Cerebellum (tissue), 4 donors: ENCODE measurements at places on chromosomes 3 and 15. TPM values are rescaled to one million over a fixed set of nuclear protein-coding genes. Genes with fewer than 3 reads are reported as not detected.

DNA sequence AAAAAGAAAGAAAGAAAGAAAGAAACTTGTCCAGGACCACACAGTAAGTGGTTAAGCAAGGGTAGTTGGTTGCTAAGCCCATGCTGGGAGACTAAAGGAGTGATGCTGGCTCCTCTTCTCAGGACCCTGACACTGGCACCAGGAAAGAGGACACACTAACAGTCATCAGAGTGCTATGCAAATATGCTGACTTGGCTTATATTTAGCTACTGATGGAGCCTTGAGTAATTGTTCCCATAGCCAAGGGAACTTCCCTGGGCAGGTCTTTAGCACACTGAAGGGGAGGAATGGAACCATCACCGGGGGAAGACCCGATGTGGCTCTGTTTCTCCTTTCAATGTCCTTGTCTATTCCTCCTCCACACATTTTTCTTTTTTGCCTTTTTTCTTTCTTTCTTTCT, 6.2 kb downstream of the TMEM40 start:
- DNase-seq, result no peak

GRCh38 chr15:66959875-66960274, 105.5 kb upstream of the SMAD3 start:
- no peak for DNase-seq

- DNase-seq, result no peak
Measured at GRCh38 chr3:29275309-29275708, 5.6 kb upstream of the RBMS3 start.

GRCh38 chr3:28575746-28576613, 227.4 kb upstream of the AZI2 start:
- peak; percentile 4 for DNase-seq

GRCh38 chr15:62950462-62950931, 92.0 kb upstream of the TPM1 start:
- DNase-seq, result peak; percentile 87

DNA sequence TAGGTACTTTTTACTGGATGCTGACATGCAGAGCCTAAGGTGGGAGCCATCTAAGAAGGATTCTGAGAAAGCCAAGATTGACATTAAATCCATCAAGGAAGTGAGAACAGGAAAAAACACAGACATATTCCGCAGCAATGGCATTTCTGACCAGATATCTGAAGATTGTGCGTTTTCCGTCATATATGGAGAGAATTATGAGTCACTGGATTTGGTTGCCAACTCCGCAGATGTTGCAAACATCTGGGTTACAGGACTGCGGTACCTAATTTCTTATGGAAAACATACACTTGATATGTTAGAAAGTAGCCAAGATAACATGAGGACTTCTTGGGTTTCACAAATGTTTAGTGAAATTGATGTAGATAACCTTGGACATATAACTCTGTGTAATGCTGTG, 125.1 kb downstream of the PLCL2 start:
- no peak for DNase-seq

GRCh38 chr3:24709956-24710355, 215.3 kb upstream of the THRB start:
- DNase-seq, result no peak

DNA sequence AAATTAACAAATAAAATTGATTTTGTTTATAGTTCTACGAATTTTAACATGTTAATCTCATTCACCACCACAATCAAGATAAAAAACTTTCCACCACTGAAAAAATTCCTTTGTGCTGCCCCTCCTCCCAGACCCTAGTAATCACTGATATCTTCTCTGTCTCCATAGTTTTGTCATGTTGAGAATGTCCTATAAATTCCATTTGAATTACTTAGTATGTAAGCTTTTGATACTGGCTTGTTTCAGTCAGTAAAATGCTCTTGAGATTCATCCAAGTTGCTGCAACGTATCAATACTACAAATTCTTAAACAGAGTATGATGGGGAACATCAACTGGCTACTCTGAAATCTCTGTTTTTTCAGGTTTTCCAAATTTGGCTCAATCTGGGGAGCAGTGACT, 129.6 kb downstream of the CTNNB1 start:
- no peak for DNase-seq

DNA sequence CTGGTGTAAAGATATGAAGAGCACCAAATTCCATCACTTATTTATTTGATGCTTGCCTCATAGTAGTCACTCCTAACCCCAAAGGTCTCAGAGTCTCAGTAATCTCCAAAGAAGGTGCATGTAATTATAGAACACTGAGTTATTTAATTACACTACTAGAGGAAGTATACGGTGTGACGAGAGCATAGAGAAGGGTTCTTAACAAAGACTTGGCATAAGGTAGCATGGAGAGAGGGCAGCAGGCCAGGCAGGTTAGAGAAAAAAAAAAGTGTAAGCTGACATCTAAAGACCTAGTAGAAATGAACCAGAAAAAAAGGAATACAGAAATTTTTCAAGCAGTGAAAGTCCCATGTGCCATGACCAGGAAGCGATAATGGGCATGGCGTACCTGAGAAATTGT, 213.3 kb upstream of the TGFBR2 start:
- no peak for DNase-seq

- no peak for DNase-seq
Measured at GRCh38 chr15:79007066-79007465, 62.2 kb upstream of the CTSH start.

DNA sequence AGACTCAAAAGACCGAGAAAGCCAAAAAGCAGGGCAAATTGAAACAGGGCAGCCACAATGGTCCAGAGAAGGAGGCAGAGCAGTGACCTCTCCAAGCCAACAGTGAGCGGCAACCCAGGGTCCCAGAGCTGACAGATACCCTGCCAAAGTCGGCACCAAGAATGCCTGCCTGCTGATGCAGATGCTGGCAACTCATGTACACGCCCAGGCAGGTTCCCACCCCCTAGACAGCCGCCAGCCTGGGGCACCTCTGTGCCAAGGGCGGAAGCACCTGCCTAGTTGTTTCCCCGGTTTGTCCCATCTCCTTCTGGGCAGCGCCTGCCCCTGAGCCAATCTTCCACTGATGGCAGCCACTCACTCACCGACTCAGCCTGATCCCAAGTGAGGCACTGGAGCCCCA, 22.1 kb downstream of the KLHL25 start:
- no peak for DNase-seq

GRCh38 chr3:114498539-114499370, 204.9 kb downstream of the TIGIT start:
- peak; percentile 44 for DNase-seq

GRCh38 chr15:55204464-55204863, 7.7 kb upstream of the RSL24D1 start:
- no peak for DNase-seq

GRCh38 chr3:8749316-8749715, 15.7 kb downstream of the CAV3 start:
- DNase-seq, result no peak

GRCh38 chr3:174100744-174101143, 703.2 kb downstream of the NLGN1 start:
- DNase-seq, result no peak

GRCh38 chr3:132773071-132773619, 50.9 kb upstream of the NPHP3 start:
- DNase-seq, result no peak

DNA sequence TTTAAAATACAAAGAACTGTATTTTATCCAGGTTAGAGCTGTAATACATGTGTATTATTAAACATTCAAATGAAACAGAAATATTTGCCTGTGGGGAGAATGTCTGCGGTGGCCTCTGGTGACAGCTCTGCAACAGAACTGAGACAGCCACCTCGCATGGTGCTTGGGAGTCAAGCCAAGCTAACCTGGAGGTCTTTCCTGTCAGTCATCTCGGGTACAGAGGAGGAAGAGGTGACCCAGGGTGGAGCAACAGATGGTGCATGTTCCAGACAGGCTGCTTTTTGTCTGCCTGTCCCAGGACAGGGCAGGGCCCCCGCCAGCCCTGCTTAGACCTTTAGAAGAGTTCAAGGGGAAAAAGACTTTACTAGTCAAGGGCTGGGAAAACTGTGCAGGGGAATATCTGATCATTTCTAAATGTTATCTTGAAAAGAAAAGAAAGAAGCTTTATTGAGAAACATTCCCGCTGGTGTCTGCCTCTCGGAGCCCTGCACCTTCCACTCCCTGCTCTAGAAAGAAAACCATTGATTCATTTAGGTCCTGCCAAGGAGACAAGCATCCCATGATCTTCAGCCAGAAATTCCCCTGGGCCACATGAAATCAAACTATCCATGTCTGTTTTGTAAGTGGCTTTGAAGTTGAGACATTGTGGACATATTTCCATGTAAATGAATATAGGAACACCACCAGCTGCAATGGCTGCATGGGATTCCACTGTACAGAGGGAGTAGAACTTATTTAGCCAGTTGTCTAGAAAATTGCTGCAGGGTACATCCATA, 5.5 kb upstream of the NR2E3 start:
- no peak for DNase-seq

DNA sequence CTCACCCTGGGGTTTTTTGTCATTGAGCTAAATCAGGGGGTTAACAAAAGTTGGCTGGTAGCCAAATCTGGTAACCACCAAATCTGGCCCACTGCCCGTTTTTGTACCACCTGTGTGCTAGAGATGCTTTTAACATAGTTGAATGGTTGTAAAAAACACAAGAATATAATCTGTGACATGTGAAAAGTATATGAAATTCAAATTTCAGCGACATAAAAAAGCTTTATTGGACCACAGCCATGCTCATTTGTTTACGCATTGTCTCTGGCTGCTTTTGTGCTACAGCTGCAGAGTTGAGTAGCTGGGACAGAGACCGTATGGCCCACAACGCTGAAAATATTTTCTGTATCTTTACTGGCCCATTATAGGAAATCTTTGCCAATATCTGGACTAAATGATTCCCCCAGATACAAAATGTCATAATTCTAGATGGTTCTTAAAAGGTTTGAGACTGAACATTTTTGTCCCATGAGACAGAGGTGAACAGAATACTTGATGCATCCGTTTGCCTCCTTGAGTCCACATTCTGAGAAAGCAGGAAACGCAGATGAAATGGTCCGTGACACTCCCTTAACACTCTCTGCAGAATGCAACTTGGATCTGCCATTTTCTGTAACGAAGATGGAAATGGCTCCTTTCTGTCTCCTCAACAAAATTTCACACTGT, 120.9 kb upstream of the PDZRN3 start:
- no peak for DNase-seq

DNA sequence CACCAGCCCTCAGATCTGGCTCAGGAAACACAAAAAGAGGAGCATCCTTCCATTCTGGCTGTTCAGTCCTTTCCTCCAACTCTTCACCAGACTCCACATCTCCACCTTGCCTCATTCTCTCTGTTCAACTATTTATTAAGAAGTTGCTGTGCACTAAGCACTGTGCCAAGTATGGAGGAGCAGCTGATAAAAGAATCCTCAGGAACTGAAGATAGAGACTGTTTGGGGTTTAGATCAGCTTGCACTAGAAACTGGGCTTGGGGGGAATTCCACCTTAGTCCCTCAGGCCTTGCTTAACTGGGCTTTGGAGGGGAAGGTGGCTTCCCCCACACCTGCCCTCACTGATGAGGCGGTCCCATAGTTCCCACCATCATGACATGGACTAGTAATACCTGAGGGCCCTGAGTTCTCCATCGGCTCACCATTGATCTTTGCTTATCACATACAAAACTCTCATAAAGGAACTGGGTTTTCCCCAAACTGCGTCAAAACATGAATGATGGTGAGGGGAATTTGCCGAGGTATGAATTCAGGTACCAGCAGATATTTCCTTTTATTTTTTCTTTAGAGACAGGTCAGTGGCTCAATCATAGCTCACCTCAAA, 1.7 kb upstream of the CCR8 start:
- DNase-seq, result no peak

- peak; percentile 23 for DNase-seq
Measured at GRCh38 chr15:36644191-36644896, 64.9 kb downstream of the CDIN1 start.

GRCh38 chr3:106296062-106296461, 427.2 kb upstream of the CBLB start:
- DNase-seq, result no peak

- no peak for DNase-seq
Measured at GRCh38 chr15:67784856-67785430, 40.4 kb upstream of the SKOR1 start.

DNA sequence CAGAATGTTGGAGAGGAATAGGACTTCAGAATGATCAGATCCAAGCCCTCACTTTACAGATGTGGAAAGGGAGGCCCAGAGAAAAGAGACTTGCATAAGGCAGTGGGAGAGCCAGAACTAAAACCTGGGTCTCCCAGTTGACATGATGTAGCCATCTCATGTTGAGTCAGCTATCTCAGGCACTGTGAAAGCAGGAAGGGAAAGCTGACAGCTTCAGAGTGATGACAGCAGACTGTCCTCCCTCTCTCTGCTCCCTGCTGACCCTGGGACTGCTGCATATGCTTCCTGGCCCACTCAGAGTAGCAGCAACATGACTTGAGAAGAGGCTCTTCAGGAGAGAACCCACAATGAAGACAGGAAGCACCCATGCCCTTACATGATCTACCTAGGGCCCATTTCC, 14.7 kb downstream of the FHIT start:
- no peak for DNase-seq

Gene UNC13C
- total RNA-seq, result 69.0 TPM

Gene GOLGA6L9
- 9.5 TPM for total RNA-seq

Gene DISP2
- 30.9 TPM for total RNA-seq

Gene ZCWPW2
- total RNA-seq, result 1.8 TPM

Gene ANKRD28
- 117 TPM for total RNA-seq

Gene KY
- 2.1 TPM for total RNA-seq

Gene GOLGA6A
- total RNA-seq, result 0.36 TPM

Gene SERINC4
- not detected for total RNA-seq
